ENCODE measurements at places on chromosomes 5 and 9. TPM values are rescaled to one million over a fixed set of nuclear protein-coding genes. Genes with fewer than 3 reads are reported as not detected.

The PCDHA1 gene
- not detected for total RNA-seq

The HSPA4 gene
- total RNA-seq = 123 TPM

The SLC4A9 gene
- total RNA-seq = not detected

- DNase-seq = no peak
Measured at GRCh38 chr9:101592788-101593187, 2.0 kb downstream of the PPP3R2 start.

DNA sequence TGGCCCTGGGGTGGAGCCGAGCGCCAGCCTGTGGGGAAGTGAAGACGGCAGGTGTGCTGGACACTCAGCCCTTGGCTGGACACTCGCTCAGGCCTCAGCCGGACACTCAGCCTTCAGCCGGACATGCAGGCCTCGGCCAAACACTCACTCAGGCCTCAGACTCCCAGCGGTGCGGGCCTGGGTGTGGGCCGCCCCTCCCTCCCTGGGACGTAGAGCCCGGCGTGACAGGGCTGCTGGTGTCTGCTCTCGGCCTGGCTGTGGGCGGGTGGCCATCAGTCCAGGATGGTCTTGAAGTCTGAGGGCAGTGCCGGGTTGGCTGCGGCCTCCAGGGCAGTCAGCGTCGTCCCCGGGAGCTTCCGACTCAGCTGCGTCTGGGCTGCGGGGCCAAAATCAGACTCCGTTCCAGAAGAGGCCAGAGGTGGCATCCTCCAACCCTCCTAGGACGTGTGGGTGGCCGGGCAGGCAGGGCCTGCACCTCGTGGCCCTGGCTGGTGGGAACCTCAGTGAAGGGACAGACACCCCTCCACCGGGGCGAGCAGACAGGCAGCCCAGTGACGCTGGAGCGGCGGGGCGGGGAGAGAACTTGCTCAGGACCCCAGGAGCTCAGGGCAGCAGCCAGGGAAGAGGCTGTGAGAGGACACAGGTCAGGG, 28.4 kb downstream of the SLC6A18 start:
- DNase-seq = no peak

GRCh38 chr5:160285316-160285715, 27.0 kb downstream of the CCNJL start:
- DNase-seq = no peak

GRCh38 chr5:59034498-59035186, 451.8 kb downstream of the RAB3C start:
- peak; percentile 31 for DNase-seq

- DNase-seq = no peak
Measured at GRCh38 chr9:35203528-35203927, 41.7 kb downstream of the UNC13B start.

All from Caki2 (cell line).